SJCRH30 (cell line): ENCODE measurements at places on chromosomes 7 and 10. TPM values are rescaled to one million over a fixed set of nuclear protein-coding genes. Genes with fewer than 3 reads are reported as not detected.
A peak's percentile ranks its signal among the peaks of the same experiment; 100 is the strongest.

GRCh38 chr10:76353237-76353851, 921.9 kb downstream of the LRMDA start:
- H3K4me3 ChIP-seq, result no peak overlapping the region
- no peak for DNase-seq
- no peaks in the 10 kb centered on the region for H3K36me3 ChIP-seq

PDIA4 gene
- total RNA-seq, result 222 and 224 TPM in 2 replicates

DNA sequence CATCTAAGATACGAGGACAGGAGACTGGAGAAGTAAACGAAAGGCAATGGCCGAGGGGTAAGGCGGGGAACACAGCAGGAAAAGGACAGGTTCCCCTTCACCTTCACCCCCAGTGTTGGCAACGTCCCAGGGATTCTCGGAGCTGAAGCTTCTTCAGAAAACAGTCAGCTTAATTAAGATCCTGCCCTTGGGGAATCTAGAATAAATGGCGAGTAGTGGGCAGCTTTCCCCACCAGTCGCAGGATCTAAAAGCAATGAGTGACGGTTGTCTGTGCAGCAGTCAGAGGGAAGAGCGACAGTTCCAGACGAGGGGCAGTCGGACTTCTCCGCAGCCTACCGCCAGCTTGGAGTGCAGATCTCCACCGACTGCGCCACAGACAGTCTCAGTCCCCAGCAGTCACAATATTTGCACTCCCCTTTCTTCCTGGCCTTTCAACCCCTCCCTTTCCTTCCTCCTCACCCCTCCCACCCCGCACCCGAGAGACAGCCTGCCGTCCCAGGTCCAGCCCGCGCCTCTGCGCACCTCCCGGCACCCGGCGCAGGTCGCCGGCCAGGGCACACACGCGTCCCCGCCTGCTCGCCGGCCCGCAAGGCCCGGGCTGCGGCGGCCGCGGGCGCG, 10.9 kb upstream of the SP8 start:
- no peaks in the 10 kb centered on the region for H3K4me1 ChIP-seq
- no peak overlapping the region; the same call in 1 of the 2 replicates for H3K27ac ChIP-seq
- H3K4me3 ChIP-seq, result peak overlapping the region; percentile 70
- H3K27me3 ChIP-seq, result 0 out of 2 replicates have a peak, but pooled peaks cover 3% of the 10 kb centered on the region
- no peaks in the 10 kb centered on the region for H3K36me3 ChIP-seq

NPTX2 gene
- total RNA-seq, result not detected in 2 replicates

AASS gene
- total RNA-seq, result 43.4 and 50.4 TPM in 2 replicates

WDR86 gene
- total RNA-seq, result 0.46 and 1.0 TPM in 2 replicates

GRCh38 chr10:75450075-75450445, 18.6 kb downstream of the LRMDA start:
- H3K4me1 ChIP-seq, result no peaks in the 10 kb centered on the region
- H3K36me3 ChIP-seq, result no peaks in the 10 kb centered on the region
- no peak overlapping the region for H3K4me3 ChIP-seq
- DNase-seq, result no peak
- H3K27ac ChIP-seq, result no peak overlapping the region
- H3K27me3 ChIP-seq, result no peaks in the 10 kb centered on the region

DNA sequence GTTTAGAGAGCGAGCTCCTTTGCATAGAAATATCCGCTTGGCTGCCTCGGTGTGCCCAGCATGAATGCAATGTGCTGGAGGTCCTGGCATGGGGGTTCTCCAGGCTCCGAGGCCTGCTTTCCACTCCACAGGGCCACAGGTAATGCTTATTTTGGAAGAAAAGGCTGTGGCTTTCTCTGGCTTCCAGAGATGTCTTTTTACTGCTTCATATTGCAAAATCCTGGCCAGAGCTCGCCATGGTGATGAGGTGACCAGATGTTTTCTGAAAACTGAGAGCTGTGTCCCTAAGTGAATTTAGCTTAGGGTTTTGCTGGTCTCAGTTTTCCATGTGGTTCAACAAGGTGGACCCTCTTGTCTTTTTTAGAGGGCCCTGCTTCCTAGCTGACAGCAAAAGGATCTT, 65.2 kb downstream of the BMPER start:
- H3K27me3 ChIP-seq, result no peaks in the 10 kb centered on the region
- H3K27ac ChIP-seq, result no peak overlapping the region
- no peaks in the 10 kb centered on the region for H3K36me3 ChIP-seq

PRR15 gene
- not detected in 2 replicates for total RNA-seq

- H3K4me1 ChIP-seq, result peaks cover 22% of the 10 kb centered on the region
- DNase-seq, result no peak
- H3K27me3 ChIP-seq, result no peaks in the 10 kb centered on the region
- no peak overlapping the region for H3K27ac ChIP-seq
- H3K4me3 ChIP-seq, result no peak overlapping the region
Observed at GRCh38 chr7:92824901-92825480, 11.4 kb downstream of the CDK6 start.

- H3K4me3 ChIP-seq, result no peak overlapping the region
- H3K4me1 ChIP-seq, result no peaks in the 10 kb centered on the region
- no peak overlapping the region for H3K27ac ChIP-seq
- no peaks in the 10 kb centered on the region for H3K36me3 ChIP-seq
- H3K27me3 ChIP-seq, result peaks cover 24% of the 10 kb centered on the region
Observed at GRCh38 chr10:124094419-124094785, 1.0 kb upstream of the CHST15 start.

DNA sequence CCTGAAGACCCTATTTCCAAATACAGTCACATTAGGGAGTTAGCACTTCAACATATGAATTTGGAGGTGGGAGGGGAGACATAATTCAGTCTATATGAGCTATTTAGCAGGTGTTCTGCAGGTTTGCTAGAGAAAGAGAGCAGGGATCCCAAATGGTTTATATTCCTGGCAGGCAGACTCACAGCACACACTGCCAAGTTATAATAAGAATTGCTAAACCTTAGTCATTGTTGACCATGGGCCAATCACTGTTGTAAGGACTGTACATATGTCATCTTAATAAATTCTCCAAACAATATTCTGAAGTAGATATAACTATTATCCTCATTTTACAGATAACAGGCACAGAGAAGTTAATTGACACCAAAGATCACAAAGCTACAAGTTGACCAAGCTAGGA, 1.5 kb upstream of the CCDC3 start:
- DNase-seq, result no peak
- no peaks in the 10 kb centered on the region for H3K27me3 ChIP-seq
- no peaks in the 10 kb centered on the region; the same call in 1 of the 2 replicates for H3K4me1 ChIP-seq

DNA sequence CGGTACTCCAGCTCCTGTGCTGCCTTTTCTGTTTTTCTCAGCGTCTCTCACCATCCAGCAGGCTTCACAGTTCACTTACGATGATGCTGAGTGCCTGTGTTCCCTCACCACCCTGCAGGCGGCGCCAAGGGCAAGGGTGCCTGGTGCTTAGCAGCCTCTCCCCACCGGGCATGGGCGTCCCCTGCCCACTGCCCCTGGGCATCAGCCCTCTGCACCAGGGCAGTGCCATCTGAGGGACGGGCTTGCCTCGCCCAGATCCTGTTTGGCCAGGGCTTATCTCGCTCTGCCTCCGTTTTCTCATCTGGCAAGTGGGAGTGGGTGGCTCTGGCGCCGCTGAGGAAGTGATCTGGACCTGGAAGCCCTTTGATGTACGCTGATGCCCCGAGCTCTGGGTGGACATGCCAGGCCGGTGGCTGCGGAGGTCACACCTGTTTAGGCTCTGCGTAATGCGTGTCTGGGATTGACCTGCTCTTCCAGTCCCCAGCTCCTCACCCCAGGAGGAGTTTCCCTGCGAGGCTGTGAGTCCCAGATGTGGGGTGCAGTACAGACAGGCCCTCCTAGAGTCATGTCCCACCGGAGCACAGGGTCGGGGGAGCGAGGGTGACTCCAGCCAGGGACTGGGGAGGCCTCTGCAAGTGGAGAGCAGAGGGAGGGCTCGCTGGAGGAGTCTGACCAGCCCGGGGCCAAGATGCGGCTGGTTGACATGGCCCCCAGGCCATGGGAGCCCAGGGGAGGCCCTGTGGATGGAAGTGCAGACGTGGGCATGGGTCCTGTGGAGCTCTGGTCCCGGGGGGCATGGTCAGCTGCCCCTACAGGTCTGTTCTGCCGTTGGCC, 11.8 kb downstream of the TTYH3 start:
- H3K27me3 ChIP-seq, result no peaks in the 10 kb centered on the region
- peaks cover 38% of the 10 kb centered on the region for H3K36me3 ChIP-seq
- DNase-seq, result no peak
- H3K27ac ChIP-seq, result no peak overlapping the region
- H3K4me3 ChIP-seq, result no peak overlapping the region

- no peak overlapping the region for H3K4me3 ChIP-seq
- H3K27me3 ChIP-seq, result no peaks in the 10 kb centered on the region; the same call in 1 of the 2 replicates
- DNase-seq, result no peak
- H3K36me3 ChIP-seq, result no peaks in the 10 kb centered on the region
- H3K4me1 ChIP-seq, result no peaks in the 10 kb centered on the region
Observed at GRCh38 chr7:142703655-142704305, 45.5 kb upstream of the PRSS1 start.

DNA sequence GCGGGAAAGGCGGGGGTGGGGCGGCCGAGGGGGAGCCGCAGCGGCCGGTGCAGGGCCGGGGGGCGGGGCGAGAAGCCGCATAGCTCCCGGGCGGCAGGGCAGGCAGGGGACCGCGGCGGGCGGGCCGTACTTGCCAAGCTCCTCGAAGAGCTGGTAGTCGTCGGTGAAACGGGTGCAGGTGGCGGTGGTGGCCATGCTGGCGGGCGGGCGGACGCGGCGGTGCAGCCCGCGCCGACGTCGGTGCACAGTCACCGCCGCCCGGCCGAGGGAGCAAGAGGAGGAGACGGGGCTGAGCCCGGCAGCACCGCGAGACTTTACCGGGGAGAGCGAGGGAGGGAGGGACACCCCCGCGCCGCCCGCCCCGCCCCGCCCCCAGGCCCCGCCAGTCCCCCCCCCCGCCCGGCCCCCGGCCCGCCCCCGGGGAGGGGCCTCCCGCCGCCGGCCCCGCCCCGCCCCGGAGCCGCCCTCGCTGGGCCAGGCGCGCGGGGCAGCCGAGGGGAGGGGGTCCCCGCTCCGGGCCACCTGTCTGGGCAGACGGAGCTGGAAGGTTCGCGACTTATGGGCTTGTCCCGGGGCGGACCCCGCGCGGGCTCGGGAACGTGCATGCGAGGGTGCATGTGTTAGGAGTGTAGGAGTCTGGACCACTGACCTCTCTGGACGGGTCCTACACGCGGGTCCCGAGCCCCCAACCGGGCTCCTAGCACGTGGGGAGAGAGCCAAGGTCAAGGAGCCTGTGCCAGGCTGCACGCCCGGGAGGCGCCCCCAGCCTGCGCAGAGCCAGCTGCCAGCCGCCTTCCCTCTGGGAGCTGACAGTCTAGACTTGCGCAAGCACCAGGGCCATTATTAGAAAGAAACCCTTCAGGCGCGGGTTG, at the start of gene CAMK2G:
Gene CAMK2G, minus strand, starts transcription at position 289 of the 872 bp plus-strand sequence. Its CDS starts 94 bp downstream, at position 195.
- no peaks in the 10 kb centered on the region for H3K36me3 ChIP-seq
- DNase-seq, result peak; percentile 89
- peaks cover 6% of the 10 kb centered on the region; the same call in 1 of the 2 replicates for H3K4me1 ChIP-seq
- H3K4me3 ChIP-seq, result peak within 1 kb of the TSS; percentile 98
- no peaks in the 10 kb centered on the region for H3K27me3 ChIP-seq

DNA sequence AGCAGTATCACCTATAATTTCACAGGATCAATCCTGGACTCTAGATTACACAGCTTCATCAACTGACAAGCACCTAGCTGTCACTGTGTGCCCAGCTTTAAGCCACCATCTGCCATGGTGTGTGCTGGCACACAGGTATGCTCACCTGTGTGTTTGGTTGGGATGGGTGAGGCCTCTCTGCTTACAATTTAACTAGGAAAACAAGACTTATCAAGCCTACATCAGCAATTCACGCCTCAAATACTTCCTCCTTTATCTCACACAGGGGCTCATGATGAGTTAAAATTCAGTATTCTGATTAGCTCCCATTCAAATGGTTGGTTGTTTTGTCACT, 608.2 kb downstream of the PARD3 start:
- H3K36me3 ChIP-seq, result no peaks in the 10 kb centered on the region
- no peaks in the 10 kb centered on the region for H3K27me3 ChIP-seq
- DNase-seq, result no peak
- H3K27ac ChIP-seq, result no peak overlapping the region
- no peak overlapping the region for H3K4me3 ChIP-seq

PVRIG gene
- total RNA-seq, result not detected in 2 replicates

DNA sequence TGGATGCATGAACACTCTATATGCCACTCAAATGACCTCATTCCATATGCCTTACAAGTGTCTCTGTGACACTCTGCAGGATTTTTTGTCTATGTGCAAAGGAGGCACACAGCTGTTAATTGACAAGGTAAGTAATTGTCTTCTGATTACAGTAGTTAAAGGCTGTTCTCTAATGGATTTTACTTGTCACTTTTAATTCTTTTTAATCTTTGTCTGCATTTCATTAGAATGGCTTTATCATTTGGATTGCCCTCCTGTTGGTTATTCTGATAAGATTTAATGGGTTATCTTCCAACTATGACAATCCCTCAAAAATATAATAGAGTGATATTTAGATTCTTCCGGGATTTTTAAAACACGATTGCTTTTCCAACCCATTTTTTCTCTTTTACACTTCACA, 290.0 kb upstream of the TEX47 start:
- H3K4me3 ChIP-seq, result no peak overlapping the region
- H3K27me3 ChIP-seq, result no peaks in the 10 kb centered on the region

PAX4 gene
- not detected in 2 replicates for total RNA-seq

- DNase-seq, result no peak
- no peaks in the 10 kb centered on the region for H3K27me3 ChIP-seq
- H3K4me3 ChIP-seq, result no peak overlapping the region
- no peak overlapping the region for H3K27ac ChIP-seq
- H3K4me1 ChIP-seq, result no peaks in the 10 kb centered on the region; the same call in 1 of the 2 replicates
- no peaks in the 10 kb centered on the region for H3K36me3 ChIP-seq
Observed at GRCh38 chr10:4129866-4130477, 345.0 kb upstream of the KLF6 start.

- no peaks in the 10 kb centered on the region for H3K27me3 ChIP-seq
- H3K27ac ChIP-seq, result no peak overlapping the region
- H3K4me1 ChIP-seq, result no peaks in the 10 kb centered on the region
- H3K4me3 ChIP-seq, result no peak overlapping the region
- no peak for DNase-seq
Observed at GRCh38 chr7:1979591-1980560, 252.9 kb downstream of the MAD1L1 start.

ACSM6 gene
- total RNA-seq, result 0.08 TPM in 1 of 2 replicates, not detected in the other

PRF1 gene
- not detected in 2 replicates for total RNA-seq
